ENCODE measurements at places on chromosomes 4 and X.
A peak's percentile ranks its signal among the peaks of the same experiment; 100 is the strongest.

GRCh38 chr4:7539659-7540058 lies 104.9 kb upstream of the PSAPL1 start:
- no peak for DNase-seq

- DNase-seq, result no peak
These were observed 14.1 kb downstream of the MFAP3L start for GRCh38 chr4:170011921-170012628.

- no peak for DNase-seq
These were observed 17.4 kb upstream of the RAB40A start for GRCh38 chrX:103536732-103537131.

GRCh38 chr4:142064181-142064580 lies 427.8 kb downstream of the IL15 start:
- no peak for DNase-seq

DNA sequence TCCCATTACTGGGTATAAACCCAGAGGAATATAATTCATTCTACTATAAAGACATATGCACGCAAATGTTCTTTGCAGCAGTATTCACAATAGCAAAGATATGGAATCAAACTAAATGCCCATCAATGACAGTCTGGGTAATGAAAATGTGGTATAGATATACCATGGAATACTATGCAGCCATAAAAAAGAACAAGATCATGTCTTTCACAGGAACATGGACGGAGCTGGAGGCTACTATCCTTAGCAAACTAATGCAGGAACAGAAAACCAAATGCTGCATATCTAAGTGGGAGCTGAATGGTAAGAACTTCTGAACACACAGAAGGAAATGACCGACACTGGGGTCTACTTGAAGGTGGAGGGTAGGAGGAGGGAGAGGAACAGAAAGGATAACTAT lies 42.6 kb downstream of the LNX1 start:
- no peak for DNase-seq

- no peak for DNase-seq
These were observed 347.1 kb downstream of the IDS start for GRCh38 chrX:149157976-149158375.

- no peak for DNase-seq
These were observed 329.4 kb downstream of the KLHL4 start for GRCh38 chrX:87846956-87847355.

DNA sequence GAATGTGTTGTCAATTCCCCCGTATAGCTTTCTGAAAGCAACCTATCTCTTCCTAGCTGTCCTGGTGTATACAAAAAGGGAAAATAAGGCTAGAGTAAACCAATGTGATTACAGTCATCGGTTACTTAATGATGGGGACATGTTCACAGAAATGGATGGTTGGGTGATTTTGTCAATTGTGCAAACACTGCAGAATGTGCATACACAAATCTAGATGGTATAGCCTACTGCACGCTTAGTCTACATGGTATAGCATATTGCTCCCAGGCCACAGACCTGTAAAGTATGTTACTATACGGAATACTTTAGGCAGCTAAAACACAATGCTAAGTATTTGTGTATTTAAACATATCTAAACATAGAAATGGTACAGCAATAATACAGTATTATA lies 5.1 kb downstream of the DTHD1 start:
- no peak for DNase-seq

DNA sequence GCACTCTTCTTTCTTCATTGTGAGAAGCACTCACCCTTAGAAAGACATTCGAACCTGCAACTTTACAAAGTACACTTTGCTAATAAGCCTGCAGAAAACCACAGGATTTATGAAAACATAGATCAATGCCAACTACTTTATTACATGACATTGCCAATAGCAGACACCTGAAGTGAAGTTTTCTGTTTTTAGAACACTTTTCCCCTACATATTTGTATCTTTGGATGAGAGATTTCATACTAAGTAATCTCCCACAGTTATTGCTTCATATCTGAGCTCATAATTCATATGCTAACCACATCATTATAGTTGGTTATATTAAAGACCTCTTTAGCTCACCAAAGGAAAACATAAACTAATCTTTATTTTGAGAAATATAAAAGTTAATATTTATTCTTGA lies 276.5 kb upstream of the CTSO start:
- DNase-seq, result no peak

- no peak for DNase-seq
These were observed 138.4 kb downstream of the SPANXN3 start for GRCh38 chrX:143378851-143379250.

DNA sequence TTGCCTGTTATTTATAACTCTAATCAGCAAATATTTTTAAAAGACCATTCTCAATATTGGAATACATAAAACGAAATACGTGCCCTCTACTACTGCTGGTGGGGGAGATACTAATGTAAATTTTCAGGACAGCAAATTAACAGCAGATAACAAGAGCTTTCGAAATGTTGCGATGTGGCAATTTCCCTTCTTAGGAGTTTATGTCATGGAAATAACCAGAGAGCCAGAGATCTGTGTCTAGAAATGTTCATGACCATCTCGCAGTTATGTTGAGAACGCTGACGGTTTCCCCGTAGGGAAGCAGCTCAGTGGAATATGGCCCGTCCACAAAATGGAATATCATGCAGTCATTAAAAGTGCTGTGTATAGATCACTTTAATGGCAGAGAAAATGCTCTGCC lies 238.4 kb upstream of the PSAPL1 start:
- DNase-seq, result no peak

DNA sequence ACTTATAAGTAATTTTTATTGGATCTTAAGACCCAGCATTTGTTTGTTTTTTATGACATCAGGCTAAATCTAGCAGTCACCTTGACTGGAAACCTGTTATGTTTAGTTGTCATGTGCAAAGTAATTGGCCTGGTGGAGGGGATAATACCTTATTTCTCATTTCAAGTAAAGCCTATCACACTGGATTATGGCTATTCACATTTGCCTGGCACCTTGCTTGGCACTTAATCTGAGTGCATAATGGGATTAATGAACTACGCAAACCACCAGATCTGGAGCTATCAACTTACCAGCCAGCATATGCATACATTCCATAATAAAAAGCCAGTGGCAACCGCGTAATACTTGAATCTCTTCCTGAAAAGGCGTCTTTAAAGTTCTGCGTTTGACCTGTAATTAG lies 23.2 kb downstream of the SLC7A11 start:
- no peak for DNase-seq

- DNase-seq, result peak; percentile 76
These were observed 74.2 kb downstream of the FREM3 start for GRCh38 chr4:143626134-143626911.

DNA sequence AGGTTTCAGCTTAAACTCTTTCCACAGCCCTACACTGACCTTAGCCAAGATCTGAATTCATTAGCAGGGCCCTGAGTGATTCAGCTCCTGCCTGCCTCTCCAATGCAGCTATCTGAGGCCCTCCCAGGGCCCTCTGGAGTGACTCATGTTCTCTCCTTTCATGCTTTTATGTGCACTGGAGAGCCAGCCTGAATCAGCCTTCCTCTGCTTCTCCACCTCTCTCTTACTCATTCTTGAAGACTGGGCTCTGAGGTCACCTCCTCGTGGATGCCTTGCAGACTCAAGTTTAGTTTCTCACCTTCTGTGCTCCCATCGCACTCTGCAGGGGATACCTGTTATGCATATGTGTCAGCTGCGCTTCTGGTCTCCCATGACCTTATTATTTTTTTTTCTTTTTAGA lies 3.1 kb upstream of the OCIAD2 start:
- DNase-seq, result no peak

DNA sequence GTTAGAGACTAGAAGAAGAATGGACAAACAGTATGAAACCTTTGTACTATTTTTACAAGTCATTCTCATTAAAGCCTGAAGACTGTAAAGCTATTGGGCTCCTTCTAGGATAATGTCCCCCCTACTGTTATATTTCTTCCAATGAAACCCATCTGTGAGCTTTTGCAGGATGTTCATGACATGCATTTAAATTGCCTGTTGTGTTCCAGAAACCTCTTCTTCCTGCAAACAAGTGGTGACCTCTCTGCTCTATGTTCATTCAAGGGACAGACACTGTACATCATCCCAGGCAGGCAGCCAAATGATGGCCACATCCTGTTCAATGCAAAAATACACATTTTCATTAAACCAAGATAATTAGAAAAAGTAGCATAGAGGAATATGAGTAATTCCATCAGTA lies 128.0 kb downstream of the C4orf33 start:
- no peak for DNase-seq

DNA sequence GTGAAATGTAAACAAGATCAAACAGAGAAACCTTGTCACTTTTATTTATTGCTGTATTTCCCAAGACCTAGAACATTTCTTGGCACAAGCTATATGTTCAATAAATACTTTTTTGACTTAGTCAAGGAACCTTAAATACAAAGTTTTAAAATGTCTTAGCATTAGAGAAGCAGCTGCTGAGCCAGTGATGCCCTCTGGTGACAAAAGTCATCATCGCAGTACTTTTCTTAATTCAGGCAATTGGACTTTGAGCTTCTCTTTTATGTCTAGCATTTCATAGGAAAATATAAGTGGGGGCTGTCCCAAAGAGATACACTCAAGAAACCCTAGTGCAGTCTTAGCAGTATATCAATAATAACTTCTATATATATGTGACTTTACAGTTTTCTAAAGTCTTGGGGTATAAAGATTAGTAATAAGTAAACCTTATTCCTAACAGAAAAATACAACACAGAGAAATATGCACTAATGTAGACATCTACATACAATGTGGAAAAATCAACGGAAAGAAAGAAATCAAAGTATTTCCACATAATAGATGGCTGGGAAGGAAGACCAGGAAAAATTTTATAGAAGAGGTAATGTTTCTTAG lies 118.4 kb downstream of the DTHD1 start:
- DNase-seq, result no peak

DNA sequence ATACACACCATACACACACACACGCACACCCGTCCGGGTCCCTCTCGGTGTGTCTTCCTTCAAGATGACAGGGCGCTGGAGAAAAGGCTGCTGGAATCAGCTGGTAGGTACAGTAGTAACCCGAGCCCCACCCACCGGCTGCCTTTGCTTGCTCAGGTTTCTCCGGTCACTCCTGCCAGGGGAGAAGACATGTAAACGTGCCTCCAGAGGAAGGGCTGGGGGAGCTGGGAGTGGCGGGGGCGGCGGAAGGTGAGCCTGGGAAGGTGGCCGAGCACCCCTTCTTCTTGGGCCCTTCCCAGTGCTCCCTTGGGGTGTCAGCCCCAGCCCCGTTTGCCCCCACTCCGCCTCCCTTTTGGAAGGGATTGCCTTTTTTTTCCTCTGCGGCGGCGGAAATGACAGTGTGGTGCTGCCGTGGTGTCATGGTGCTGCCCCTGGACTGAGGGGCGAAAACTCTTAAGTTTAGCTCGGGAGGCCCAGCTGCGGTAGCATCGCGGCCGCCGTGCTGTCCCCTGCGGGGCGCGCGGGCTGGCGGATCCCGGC lies at the start of gene MID2:
MID2 (plus strand) TSS at position 169 of the 540 bp plus-strand sequence. CDS start 561 bp downstream, outside the sequence.
- DNase-seq, result peak; percentile 77

DNA sequence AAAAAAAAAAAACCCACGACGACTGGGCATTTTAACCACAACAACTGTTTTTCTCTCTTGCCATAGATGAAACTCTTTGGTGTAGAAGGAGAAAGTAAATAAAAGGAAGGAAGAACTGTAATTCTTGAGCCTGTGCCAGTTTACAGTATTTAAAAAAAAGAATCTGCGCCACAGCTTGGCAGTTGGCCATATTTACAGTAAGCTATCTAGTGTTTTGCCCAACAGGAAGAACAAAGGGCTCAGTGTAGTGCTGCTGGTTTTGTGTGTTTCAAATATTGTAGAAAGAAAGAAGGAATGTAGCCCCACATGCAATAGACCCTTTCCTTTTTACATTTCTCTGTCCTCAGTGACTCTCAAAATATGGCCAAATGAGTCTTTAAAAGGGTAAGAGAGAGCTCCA lies 66.1 kb downstream of the NR3C2 start:
- DNase-seq, result no peak

GRCh38 chrX:17053502-17053901 lies 107.0 kb downstream of the REPS2 start:
- no peak for DNase-seq

DNA sequence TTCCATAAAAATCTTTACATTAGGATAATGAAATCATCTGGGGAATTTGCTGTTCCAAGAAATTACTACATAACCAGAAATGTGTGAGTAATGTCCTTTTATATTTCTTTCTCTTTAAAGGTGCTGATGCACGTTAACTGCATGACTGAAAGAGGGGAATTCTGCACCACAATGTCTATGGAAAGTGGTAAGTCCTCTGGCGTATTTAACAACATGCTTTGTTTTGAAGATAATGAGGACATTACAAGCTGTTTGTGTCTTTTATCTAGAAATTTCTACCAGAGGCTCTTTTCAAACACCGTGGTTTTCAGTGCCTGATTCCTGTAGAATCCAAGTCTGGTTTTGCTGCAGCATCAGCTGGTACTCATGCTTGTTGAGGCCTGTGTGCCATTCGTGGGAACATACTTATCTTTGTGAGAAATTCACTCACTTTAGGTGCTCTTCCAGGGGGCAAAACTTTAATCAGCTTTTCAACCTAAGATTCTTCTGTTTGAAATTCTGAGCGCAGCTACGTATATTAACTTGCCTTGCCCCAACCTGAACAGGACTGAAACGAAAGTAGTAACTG lies 257.2 kb downstream of the PDHA2 start:
- no peak for DNase-seq

DNA sequence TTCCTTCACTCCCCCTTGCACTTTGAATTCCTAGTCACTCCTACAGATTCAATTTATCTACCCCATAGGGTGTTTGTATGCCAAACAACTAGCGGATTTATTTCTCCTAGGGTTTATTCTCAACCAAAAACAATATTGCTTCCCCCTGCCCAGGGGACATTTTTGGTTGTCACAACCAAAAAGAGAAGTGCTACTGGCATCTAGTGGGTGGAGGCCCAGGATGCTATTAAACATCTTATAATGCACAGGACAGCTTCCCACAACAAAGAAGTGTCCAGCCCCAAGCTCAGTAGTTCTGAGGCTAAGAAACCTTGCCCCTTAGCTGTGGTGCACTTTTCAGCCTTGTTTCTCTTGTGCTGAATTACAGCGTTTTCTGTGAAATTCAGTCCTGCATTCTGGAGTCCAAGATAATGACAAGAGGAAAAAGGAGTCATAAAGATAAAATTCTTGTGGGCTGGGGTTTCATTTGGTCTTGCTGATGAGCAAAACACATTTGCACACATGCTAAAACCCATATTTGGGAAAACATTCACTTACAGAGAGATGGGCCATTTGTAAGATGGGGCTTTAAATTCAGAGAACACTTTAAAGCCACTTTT lies 11.2 kb upstream of the SYTL4 start:
- DNase-seq, result no peak
